Parietal lobe (tissue), 2 donors: ENCODE measurements at places on chromosomes 12 and 14. TPM values are rescaled to one million over a fixed set of nuclear protein-coding genes. Genes with fewer than 3 reads are reported as not detected.

RERGL gene
- 0.94 TPM for total RNA-seq

KRT75 gene
- total RNA-seq, result not detected

TAS2R8 gene
- 2.5 TPM for total RNA-seq

MARCHF9 gene
- 18.8 TPM for total RNA-seq

FBLN5 gene
- 1.6 TPM for total RNA-seq

PIANP gene
- 4.1 TPM for total RNA-seq

SLC6A12 gene
- total RNA-seq, result 7.8 TPM

PTGDR gene
- not detected for total RNA-seq

SLCO1B1 gene
- not detected for total RNA-seq

SERPINA5 gene
- total RNA-seq, result not detected

LRRC10 gene
- not detected for total RNA-seq

HAL gene
- total RNA-seq, result not detected

JDP2 gene
- 2.5 TPM for total RNA-seq

SNRPF gene
- 28.8 TPM for total RNA-seq

CAPZA3 gene
- total RNA-seq, result not detected

MGP gene
- total RNA-seq, result 1.6 TPM

GPR68 gene
- total RNA-seq, result 4.4 TPM

GLIPR1 gene
- 0.94 TPM for total RNA-seq

FICD gene
- 5.3 TPM for total RNA-seq

GDF3 gene
- total RNA-seq, result not detected

NPFF gene
- total RNA-seq, result not detected

IL22 gene
- total RNA-seq, result not detected

TSPAN11 gene
- 13.8 TPM for total RNA-seq

TAS2R14 gene
- 30.4 TPM for total RNA-seq

KCNC2 gene
- total RNA-seq, result 19.7 TPM

FRMD6 gene
- 14.4 TPM for total RNA-seq

ETV6 gene
- total RNA-seq, result 6.3 TPM

RNASE4 gene
- total RNA-seq, result 2.2 TPM

DPY19L2 gene
- 49.8 TPM for total RNA-seq

EML1 gene
- total RNA-seq, result 200 TPM

CMA1 gene
- total RNA-seq, result not detected

RXYLT1 gene
- total RNA-seq, result 11.9 TPM

TRHDE gene
- 21.3 TPM for total RNA-seq

SCNN1A gene
- not detected for total RNA-seq

CMTM5 gene
- total RNA-seq, result 1.3 TPM

KERA gene
- total RNA-seq, result 0.31 TPM

WIF1 gene
- total RNA-seq, result 2.2 TPM

LMNTD1 gene
- total RNA-seq, result not detected

INHBC gene
- not detected for total RNA-seq

HOXC5 gene
- not detected for total RNA-seq

FAM90A1 gene
- not detected for total RNA-seq
